ENCODE measurements at places on chromosomes 5 and 9.

GRCh38 chr5:143400541-143401226 lies 2.8 kb downstream of the NR3C1 start:
- peak; percentile 69 for DNase-seq

DNA sequence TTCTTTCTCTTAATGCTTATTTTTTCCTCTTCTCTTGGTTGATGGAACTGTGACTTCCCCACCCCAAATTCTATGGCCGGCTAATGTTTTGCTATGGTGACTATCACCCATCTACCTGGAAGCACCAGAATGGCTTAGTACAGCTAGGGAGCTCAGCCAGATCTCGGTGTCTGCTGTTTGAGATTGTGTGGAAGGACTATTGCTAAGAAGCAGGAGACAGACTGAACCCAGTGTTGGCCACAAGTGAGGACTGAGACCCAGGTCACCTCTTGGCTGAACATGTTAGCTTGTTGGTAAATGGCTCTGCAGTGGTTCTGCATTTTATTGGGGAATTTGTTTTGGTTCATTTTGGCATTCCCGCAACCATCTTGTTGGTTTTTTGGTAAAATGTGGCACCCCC lies 2.7 kb downstream of the PRRC2B start:
- DNase-seq: no peak

DNA sequence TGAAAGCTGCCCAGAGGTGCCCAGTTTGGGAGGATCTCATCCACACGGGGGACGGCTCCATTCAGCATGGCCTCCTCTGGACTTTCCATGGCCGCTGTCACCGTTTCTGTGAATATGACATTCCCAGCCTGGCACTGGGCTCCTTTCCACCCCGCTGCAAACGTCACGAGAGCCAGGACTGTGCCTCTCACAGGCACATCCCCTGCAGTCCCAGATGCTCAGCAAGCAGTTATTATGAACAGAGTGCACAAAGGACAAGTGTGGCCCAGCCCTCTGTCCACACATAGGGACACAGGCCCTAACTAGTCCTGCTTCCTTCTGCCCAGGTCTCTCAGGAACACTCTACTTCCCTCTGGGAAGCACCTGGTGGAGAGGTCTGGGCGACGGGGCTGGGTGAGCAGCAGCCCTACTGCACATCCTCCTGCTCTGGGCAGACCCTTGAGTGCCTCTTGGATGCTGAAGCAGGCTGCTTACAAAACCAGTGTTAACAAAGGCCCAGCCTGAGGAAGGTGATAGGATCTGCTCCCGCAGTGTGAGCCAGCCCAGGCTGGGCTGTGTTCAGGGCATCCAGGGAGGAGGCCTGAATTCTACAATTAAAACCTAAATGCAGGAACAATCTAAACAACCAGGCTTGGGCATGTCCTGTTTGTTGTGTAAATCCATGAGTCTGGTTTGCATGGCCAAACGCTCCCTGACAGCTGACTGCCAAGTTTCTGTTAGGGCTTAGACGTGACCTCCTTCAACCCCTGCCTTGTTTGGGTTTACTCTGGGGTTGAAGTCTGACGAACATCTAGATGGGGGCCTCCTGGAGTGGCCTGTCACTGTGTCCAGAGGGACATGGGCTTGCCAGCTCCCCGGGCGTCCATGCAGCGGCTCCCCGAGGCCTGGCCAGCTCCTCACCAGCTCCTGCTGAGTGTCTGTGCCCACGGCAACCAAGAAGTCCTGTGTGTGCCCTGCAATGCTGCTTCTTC lies 269.8 kb downstream of the GADD45G start:
- no peak for DNase-seq

- DNase-seq: peak; percentile 81
Measured at GRCh38 chr5:71864730-71865601, 145.9 kb downstream of the CARTPT start.

- DNase-seq: peak; percentile 3
Measured at GRCh38 chr5:76610196-76610595, 13.0 kb downstream of the F2RL2 start.

DNA sequence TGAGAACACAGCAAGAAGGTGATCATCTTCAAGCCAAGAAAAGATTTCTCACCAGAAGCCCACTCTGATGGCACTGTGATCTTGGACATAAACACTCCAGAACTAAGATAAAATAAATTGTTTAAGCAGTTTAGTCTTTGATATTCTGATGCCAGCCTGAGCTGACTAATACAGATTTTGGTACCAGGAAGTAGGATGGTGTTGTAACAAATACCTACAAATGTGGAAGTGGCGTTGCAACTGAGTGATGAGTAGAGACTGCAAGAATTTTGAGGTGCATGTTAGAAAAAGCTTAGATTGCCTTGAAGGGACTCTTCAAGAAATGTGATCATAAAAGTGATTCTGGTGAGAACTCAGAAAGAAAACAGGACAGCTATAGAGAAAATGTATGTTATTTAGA lies 592.4 kb upstream of the DAB2 start:
- DNase-seq: no peak

- DNase-seq: peak; percentile 55
Measured at GRCh38 chr9:14096258-14096922, 217.6 kb downstream of the NFIB start.

GRCh38 chr9:127075624-127076372 lies 46.6 kb downstream of the ANGPTL2 start:
- DNase-seq: no peak

DNA sequence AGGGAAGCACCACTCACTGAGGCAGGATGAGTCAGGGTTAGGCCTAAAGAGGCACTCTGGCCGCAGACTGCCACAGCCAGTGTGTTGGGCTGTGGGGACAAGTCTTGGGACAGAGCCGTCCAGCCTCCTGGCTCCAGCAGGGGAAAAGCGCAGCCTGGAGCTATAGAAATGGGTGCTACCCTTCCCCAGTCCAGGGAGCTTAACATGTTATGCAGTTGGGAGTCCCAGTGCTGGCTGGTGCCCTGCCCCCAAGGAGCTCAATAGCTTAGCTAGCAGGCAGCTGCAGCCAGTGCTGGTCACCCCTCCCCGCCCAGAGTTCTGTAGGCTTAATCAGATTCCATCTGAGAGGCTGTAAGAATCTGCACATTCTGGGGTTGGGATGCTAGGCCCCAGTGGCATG lies 399.6 kb upstream of the TUSC1 start:
- DNase-seq: no peak

DNA sequence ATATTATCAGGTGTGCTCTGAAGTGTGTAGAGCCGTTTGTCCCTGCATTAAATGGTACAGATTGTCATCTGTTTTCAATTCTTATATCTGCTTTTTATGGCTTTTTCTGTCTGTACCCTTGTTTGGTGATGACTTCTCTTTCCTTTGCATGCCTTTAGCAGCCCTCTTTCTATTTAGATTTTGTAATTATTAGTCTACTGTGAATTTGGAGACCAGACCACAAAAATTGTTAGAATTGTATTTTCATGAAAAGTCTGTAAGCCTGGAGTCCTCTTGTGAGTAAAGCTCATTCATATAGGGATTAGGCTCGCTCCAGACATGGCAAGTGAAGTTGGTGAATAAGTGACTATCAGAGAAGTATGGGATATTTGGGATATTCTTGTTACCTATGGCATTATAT lies 41.7 kb downstream of the NFX1 start:
- DNase-seq: no peak

- DNase-seq: peak; percentile 60
Measured at GRCh38 chr9:22446950-22447617, 460 bp downstream of the DMRTA1 start.

DNA sequence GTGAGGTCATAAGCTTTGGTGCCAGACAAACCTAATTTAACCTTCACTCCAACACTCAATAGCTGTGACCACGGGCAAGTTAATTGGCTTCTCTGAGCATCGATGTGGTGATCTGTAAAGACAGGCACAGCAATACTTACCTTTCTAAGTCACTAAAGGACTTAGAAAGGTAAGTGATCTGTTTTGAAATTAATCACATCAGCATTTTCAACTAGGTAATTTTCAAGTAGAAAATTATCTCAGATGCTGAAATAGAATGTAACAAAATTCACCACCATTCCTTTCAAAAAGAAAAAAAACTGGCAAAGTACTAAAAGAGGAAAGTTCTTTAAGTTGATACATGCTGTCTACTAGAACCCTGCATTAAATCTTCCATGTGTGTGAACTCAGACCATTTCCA lies 354.5 kb downstream of the ICE1 start:
- DNase-seq: no peak

DNA sequence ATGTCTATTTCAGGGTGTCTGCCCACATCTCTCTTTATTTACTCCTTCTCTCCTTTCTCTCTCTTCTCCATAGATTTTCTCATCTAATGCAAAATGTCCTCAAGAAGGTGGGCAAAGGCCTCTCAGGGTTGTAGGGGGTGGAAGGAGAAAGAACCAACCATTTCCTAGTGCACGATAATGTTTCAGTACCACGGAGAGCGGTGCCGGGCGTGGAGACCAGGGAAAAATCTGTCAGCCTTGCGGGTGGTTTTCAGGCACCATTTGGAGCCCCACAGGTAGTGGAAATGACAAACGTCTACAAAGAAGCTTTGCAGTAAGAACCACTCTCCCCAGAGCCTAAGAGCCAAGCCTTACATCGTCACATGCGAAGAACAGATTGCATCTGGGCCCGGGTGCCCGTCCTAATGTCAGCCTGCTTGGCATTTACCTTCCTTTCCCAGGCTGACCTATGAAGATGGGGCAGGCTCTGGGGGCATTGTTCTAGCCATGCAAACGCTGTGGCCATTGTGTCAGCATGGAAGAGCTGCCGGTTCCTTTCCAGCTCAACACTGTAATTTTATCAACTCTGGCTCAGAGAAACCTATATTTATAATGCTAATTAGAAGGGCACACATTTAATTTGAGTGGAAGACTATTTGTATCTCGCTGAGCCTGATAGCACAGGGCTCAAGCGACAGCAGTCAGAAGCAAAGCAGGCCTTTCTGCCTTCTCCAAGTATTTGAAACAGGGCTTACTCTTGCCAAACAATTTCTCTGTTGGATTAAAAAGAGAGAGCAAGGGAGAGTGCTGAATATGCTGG lies 430.1 kb upstream of the WWC1 start:
- peak; percentile 45 for DNase-seq

Measured in GM23248 (cell line).